ENCODE measurements at places on chromosomes 5 and 9. TPM values are rescaled to one million over a fixed set of nuclear protein-coding genes. Genes with fewer than 3 reads are reported as not detected.

KCNV2 gene
- not detected for total RNA-seq

BSPRY gene
- 0.28 TPM for total RNA-seq

SHROOM1 gene
- 6.8 TPM for total RNA-seq

CENPP gene
- total RNA-seq, result 3.5 TPM

GRCh38 chr5:134647750-134648424 is 698 bp upstream of the SEC24A start:
- DNase-seq, result peak; percentile 19

- no peak for DNase-seq
These were observed 27.0 kb downstream of the DCAF10 start for GRCh38 chr9:37827483-37828165.

- no peak for DNase-seq
These were observed 124.3 kb downstream of the STK32A start for GRCh38 chr5:147359101-147359500.

DNA sequence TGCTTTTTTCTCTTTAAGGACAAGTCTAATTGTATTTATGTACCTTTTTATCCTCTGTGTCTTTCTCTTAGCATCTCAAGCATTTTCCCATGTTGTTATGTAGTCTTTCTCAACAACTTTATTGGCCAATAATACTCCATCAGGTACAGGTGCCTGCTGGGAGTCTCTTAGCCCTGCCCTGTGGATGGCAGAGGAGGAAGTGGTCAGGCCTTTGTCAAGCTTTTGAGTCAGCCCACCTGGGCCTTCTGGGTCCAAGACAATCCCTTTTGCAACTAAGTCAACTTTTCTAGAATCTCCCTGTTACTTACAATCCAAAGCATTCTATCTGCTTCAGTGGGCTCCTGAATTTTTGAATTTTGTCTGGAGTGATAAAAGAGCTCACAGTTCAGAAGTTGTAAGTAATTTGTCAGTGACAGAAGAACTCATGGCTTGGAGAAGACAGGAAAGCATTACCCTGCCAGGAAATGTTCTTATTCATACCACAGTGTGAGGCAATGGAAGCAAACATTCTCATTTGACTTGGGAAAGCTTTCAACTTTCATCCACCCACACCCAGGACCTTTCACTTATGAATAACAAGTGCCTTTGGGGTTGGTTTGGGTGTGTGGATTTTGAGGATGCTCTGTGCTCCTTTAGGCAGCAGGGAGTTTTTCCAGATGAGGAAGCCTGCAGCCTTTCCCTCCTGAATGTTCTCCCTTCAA is 200.0 kb upstream of the S1PR3 start:
- DNase-seq, result no peak

GRCh38 chr9:31799953-31800609 is 584.4 kb upstream of the ACO1 start:
- DNase-seq, result no peak

GRCh38 chr5:40502736-40503135 is 177.0 kb upstream of the PTGER4 start:
- no peak for DNase-seq

DNA sequence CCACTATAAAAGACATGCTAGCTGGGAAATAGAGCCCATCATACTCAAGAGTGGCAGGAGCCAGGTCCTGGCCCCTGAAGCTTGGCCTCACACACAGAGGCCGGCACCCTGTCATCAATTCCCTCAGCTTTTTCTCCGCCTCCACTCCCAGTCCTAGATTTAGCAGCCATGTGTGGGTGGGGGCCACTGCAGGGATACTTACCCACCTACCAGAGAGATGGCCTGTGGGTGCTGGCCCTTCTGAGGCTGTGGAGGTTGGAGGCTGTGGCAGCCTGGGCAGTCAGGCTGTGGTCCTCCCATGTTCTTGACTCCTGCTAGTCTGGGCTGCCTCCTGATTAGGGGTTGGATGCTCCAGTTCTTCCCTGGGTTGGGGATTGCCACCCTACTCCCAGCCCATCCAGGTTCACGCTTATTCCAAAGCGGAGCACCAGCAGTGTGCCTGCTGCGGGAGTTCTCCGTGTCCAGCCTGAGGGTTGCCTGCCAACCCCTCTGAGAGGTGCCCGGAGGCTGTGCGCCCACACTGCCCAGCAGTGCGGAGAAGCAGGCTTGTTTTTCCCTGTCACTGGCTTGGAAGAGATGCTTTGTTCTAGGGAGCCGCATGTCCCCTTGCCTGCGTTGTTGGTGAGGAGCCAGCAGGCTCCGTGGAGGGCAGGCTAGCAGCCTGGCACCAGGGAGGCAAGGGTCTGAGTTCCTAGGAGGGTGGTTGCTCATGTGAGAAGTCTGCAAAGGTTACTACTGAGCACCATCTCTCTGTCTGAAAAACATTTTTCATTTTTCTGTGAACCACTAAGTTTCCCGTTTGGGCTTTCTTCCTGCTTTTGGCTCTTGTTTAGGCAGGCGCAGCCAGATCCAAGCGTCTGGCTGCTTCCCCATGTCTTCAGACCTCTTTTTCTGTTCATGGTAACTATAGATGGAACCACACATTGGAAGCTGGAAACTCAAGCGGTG is 7.5 kb downstream of the SLC22A5 start:
- DNase-seq, result no peak

DNA sequence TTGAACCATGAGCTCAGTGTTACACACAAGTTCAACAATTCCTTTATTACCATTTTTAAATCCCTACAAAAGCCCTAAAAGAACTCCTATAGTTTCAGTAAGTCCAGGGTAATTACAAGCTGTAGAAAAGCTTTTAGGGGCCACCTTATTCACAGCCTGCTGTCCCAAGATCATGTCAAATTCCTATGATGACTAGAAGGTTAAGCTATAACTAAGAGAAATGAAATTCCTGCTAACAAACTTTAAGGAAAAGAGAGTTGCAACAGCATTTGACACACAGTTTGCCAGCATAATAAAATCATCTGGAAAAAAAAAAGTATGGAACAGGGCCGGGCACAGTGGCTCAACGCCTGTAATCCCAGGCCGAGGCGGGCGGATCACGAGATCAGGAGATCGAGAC is 31.5 kb downstream of the TMEM245 start:
- DNase-seq, result no peak

- DNase-seq, result no peak
These were observed 27.2 kb upstream of the ZNF608 start for GRCh38 chr5:124773315-124774311.

GRCh38 chr5:116772806-116773205 is 198.2 kb upstream of the SEMA6A start:
- DNase-seq, result no peak

DNA sequence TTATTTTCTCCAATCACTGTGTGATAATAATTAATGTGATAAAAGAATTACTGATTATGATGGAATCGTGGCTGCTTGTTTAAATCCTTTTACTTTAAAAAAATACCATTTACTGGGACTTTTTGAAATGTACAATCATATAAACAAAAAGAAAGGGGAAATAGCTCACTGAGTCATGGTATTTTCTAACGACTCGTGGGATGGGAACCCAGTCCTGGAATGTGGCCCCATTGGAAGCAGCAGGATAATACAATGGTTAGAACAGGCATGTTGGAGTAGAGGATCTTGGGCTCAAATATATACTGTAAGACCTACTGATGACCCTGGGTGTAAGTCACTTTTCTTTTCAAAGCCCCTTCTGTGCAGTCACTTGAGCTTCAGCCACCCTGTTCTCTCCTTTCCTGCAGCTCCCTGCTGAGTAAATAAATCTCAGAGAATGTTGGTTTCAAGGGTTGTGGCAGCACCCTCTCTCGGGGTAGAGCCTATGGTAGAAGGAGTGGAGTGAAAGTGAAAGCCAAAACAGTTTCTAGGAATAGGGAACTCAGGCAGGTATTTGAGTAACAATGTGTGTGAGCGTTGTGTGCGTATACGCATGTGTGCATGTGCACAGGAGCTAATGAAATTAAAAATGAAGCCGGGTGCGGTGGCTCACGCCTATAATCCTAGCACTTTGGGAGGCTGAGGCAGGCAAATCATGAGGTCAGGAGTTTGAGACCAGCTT is 40.8 kb upstream of the LARP1 start:
- DNase-seq, result no peak

GRCh38 chr5:2170761-2171160 is 288.0 kb upstream of the IRX4 start:
- DNase-seq, result no peak

DNA sequence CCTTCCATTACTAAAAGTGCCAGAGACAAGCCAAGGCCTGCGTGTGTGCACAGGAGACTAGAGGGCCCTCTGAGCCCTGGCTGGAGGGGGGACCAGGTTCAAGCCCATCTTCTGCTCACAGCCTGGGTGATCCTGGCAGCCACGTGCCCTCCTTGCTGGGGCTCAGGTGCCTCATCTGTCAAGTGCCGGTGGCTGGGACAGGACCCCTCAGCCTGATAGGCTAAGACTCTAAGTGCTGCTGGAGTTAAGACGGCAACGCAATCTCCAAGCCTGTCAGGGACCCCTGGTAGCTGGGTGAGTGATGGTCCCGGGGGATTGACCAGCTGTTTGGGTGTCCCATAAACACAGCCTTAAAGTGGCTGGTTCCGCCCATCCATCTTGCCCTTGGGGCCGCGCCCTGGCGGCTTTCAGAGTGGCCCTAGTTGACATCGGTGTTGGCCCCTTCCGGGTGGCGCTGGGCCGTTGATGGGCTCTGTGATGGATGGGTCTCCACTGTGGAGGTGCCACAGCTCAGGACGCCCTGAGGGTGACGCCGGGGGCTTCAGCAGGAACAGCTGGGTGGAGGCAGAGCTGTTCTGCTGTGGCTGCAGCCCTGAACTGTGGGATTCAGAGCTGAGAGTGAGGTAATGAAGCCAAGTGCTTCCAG is 136.2 kb downstream of the BARX1 start:
- DNase-seq, result no peak

DNA sequence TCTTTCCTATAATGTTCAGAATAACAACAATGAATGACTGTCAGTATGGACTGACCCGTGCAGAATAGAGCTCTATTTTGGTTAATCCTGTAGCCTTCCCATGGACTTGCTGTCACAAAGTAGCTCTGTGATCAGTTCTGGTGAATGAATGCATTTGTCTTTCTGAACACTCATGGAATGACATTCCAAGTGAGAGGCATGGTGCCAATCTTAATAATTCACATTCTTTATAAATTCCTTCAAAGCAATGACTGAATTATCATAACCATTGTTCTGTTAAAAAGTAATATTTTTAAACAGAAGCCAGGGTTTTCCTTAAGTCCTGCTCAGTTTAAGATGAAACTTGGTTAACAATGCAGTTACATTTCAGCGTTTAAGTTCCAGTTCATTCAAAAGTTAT is 360.5 kb downstream of the ICE1 start:
- no peak for DNase-seq

- DNase-seq, result no peak
These were observed 45.5 kb downstream of the GPBP1 start for GRCh38 chr5:57219386-57219785.

DNA sequence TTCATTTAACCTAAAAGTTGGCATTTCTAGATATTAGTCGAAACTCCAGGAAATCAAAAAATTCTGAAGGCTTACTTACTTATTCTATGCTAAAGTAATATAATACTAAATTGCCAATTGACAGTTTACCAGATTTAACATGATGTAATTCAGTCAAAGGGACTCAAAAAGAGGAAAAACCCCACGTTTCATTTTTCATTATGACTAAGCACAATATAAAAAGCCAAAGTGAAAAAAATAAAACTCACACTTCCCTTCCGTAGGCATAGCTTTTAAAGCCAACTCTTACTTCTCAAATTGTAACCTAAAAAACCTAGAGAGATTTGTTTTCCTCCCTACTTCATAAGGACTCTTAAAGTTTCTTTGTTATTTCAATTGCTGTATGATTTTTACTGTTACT is 146.6 kb downstream of the RAPGEF6 start:
- no peak for DNase-seq

Data from posterior vena cava (tissue), 2 donors.